ENCODE measurements at places on chromosomes 3 and 15. TPM values are rescaled to one million over a fixed set of nuclear protein-coding genes. Genes with fewer than 3 reads are reported as not detected.

Gene CCDC14
- 9.4 TPM for polyA plus RNA-seq

Gene SLC22A14
- polyA plus RNA-seq, result 0.16 TPM

Gene AGBL1
- not detected for polyA plus RNA-seq

Gene IL17RE
- 7.3 TPM for polyA plus RNA-seq

Gene ESYT3
- 0.22 TPM for polyA plus RNA-seq

Gene CAV3
- polyA plus RNA-seq, result 0.06 TPM

Gene ALDH1A3
- polyA plus RNA-seq, result 10.3 TPM

Gene RTP1
- not detected for polyA plus RNA-seq

Gene FAM174B
- 7.8 TPM for polyA plus RNA-seq

Gene NRG4
- 0.64 TPM for polyA plus RNA-seq

Gene RBP2
- polyA plus RNA-seq, result not detected

Gene ATP13A5
- polyA plus RNA-seq, result not detected

Gene GRAMD1C
- 2.8 TPM for polyA plus RNA-seq

Gene PXYLP1
- 5.1 TPM for polyA plus RNA-seq

Gene TASOR
- 26.3 TPM for polyA plus RNA-seq

Gene SLC30A4
- polyA plus RNA-seq, result 0.55 TPM

Gene TMEM87A
- 15.7 TPM for polyA plus RNA-seq

Gene TRPM1
- 1.5 TPM for polyA plus RNA-seq

Gene TUSC7
- polyA plus RNA-seq, result not detected

Data from adipose tissue (tissue), 3 donors.